ENCODE measurements at places on chromosomes 4 and X.

DNA sequence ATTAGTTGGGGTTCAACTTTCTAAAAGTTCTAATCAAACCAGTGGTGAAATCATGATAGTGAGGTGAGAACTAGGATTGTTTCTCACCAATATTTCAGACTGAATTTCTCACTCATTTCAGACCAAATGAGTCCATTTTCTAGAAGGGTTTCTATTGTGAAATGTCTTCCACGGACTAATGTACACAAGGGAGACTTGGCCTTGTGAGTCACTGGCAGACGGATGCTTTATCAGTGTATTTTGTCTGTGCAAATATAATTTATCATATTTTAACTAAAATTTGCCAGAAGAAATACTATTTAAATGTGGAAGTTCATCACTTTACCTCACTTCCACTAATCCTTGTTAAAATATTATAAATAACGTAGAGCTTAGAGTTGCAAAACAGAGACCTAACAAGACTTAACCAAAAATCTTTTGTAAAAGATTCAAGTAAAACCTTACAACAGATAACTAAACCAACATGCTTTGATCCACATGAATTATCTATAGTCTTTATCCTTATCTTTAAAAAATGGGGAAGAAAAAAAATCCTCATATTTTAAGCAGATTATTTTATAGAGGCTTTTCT, 506.0 kb upstream of the FAM241A start:
- no peak for DNase-seq

DNA sequence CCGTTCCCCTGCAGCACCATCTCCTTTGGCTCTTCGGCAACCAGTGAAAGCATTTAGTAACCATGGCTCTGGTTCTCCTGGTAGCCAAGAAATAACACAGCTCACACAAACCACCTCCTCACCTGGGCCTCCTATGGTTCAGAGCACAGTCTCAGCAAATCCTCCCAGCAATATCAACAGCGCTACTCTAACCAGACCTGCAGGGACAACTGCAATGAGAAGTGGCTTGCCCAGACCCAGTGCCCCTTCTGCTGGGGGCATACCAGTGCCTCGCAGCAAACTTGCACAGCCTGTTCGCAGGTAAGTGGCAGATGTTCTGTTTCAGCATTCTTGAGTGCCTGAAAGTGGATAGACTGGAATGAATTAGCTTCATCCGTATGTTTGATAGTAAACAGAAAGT, 63.0 kb upstream of the SLC10A4 start:
- no peak for DNase-seq

DNA sequence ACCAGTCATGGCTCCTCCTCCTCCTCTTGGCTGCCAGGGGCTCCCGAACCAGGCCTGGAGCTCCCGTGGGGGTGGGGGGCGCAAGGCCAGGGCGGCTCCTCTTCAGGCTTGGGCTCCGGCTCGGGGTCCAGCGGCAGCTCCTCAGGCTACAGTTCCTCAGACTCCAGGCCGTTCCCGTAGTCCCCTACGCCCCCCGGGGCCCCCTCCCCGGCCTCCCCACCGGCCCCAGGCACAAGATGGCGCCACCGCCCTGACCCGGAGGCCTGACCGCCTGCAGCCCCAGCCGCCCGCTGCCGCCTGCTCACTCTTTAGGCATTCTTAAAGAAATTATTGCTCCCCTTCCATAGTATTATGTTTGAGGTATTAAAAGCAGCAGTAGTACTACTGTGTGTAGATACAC, 54.5 kb downstream of the TAF1 start:
- DNase-seq, result no peak

DNA sequence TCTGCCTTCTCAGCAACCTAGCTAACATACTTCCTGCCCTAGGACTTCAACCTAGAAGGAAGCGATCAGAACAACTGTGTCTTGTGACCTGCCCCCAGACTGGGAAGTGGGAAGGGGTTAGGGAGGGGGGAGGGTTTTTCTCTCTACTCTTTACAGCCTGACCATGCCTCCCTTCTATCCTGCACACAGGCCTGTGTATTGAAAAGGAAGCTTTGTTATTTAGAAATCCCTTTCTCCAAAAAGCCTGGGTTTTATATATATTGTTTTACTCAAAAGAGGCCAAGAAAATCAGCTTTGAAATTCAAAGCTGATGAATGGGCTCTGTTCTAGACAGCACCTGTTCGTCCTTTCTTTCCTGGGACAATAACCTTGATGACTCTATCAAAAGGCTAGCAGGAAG, 35.2 kb upstream of the SMS start:
- DNase-seq, result no peak

GRCh38 chrX:38985375-38985774, 184.1 kb downstream of the MID1IP1 start:
- no peak for DNase-seq

GRCh38 chr4:43425206-43425605, 532.7 kb downstream of the GRXCR1 start:
- no peak for DNase-seq

DNA sequence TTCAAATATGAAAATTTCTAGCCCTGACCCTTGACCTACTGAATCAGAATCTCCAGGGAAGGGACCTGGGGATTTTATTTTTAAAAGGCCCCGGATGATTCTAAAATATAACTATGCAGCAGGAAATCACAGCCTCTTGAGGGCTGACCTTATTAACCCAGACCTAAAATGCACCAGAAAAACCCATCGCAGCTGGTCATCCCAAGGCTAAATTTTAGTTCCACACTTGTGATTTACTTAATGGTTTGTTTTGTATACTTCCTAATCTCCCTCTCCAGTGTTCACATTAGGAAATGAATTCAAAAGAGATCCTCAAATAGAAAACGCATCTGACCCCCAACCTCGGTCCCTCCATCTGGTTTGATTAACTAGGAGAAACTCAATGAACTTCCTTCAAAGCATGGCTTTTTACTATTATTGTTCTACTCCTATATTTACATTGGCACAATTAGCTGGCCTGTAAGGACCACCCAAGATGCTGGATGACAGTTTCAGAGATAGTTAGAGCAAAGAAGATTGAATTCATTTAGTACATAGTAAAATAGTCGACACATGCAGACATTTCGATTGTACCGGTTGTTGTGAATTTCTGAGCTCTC, 147.8 kb upstream of the MED14 start:
- no peak for DNase-seq
